ENCODE measurements at places on chromosomes 2 and 18.

DNA sequence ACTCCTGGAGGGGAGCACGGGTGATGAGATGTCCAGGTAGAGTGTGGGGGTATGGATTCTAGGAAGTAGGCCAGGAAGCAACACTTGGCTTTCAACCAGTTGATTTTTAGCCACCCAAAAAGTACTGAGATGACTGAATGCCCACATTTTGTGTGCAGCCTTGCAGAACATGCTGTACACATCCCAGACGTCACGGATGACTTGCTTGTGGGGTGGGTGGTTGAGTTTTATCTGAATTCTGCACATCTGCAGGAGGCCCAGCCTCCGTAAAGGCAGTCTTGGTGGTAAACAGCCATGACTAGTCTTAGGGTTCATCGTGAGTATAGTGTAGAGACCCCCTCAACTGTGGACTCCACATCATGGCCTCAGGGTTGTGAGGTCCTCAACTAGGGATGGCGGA is 53.3 kb upstream of the CCDC195 start:
- DNase-seq: no peak

DNA sequence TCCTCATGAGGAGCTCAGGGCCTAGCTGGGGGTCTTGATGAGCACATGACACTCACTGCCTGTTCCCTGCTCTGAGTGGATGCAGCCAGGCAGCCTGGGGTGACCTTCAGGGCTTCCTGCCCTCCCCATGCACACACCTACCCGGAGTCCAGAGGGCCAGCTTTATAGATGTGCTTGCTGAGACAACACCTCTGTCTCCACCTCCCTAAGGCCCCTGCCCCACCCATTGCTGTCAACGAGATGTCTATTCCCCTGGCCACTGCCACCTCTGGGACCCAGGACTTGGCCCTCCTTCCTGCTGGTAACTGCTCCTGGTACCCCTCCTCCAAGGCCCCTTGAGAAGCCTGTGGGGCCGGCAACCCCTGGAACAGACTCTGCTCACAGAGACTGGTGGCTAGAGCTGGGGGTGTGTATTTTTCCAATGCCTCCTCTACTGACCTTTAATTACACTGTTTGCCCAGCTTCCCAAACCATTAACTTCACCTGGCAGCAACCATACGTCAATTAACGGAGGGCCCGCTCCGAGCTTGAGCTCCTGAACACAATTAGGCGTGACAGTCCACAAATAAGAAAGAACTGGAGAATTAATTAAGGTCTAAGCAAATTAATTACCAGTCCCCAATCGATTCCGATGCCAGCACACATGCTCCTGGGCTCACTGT is 66.3 kb downstream of the EMX1 start:
- no peak for DNase-seq

GRCh38 chr2:60972889-60973656 is 44.4 kb upstream of the PEX13 start:
- no peak for DNase-seq

GRCh38 chr2:173644146-173644545 is 289.5 kb downstream of the CDCA7 start:
- DNase-seq: no peak

- DNase-seq: no peak
Measured at GRCh38 chr2:121049950-121050585, 234.9 kb downstream of the TFCP2L1 start.

- no peak for DNase-seq
Measured at GRCh38 chr18:13366962-13367892, 148.7 kb downstream of the LDLRAD4 start.

DNA sequence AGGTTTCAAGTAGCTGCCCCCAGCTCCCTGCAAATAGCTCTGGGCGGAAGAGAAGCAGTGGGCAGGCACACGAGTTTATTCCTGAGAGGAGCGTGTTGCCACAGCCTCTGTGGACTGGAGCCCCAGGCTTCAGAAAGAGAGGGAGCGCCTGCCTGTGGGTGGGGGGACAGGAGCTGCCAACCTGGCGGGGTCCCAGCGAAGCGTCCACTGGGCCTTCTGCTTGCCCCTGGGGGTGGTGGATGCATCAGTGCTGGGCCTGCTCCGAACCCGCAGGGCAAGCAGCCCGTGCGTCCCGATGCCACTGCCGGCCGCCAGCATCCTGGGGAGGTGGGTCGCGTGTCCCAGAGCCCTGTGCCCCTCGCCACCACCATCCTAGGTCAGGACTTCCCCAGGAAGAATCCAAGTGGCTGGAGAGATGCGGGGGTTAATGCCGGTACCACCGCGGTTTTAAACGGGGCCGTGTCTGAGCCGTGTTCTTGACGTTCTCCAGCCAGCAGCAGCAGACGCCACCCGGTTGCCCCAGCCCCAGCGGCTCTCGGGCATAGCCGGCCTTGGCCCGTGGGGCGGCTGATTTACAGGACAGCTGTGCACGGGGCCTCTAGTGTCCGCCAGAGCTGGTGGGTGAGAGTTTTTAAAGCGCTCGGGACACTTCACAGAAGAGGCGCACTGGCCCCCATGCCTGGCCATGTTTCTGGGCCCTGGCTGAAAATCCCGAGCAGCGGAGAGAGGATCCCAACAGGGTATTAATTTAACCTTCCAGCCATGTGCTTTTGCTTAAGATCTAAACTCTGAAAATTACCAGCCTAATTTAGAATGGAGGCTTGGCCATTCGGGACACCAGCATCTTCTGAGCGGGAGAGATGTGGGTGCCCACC is 84.7 kb downstream of the NFATC1 start:
- no peak for DNase-seq

- DNase-seq: no peak
Measured at GRCh38 chr2:215521031-215521430, 85.2 kb upstream of the FN1 start.

DNA sequence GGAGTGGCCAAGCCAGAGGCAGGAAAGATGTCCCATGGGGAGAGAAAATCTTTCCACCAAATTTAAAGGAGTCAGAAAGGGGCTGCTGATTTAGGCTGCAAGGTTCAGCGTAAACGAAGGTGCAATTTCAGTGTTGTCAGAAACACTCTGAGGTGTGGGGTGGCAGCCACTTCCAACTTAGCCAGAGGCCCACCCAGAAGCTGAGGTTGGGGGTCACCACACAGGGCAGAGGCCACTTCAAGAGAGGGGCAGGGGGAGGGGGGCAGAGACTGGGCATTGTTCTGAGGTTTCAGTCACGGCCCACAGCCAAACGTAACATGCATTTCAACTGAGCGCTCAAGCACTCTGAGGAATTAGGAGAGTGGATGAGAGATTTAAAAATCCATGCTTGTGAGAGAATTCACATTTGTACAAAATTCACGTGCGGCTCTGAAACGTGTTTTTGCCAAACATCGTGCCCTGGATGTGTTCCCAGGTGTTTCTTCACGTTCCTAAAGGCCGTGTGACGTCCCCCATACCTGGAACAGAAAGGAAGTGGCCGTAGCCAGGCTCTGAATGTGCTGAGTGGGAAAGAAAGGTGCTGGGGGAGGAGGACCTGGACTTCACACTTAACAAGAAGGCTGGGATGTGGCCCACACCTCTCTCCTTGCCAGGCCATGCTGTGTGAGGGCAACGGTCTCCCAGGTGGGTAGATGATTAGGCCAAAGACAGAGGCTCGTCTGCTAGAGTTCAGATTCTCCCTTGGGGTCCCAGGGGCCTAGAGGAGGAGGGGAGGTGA is 19.5 kb upstream of the BOK start:
- DNase-seq: no peak

GRCh38 chr2:237603718-237604362 is 13.3 kb upstream of the RAB17 start:
- peak; percentile 54 for DNase-seq

GRCh38 chr2:119349289-119349688 is 17.3 kb downstream of the C2orf76 start:
- no peak for DNase-seq

DNA sequence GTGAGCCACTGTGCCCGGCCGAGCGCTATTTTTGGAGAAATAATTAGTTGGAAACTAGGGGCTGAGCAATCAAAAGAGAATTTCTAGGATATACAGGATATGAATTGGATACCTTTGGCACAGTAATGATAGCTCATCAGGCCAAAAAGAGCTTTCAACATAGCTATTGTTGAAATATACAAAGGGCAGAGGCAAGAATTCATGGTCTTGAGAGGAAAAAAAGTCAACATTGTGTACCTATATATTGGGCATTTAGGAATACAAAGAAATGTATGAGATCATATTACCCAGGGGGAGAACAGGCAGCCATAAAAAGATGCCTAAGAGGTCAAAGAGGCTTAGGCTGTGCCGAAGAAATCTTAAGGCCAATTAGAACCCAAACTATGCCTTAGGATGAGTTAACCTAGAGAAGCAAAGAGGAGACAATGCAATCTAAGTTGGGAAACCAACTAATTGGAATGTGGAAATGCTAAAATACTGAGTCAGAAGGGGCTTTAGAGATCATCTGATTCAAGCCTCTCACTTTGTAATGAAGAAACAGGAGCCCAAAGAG is 99.0 kb downstream of the RBBP8 start:
- no peak for DNase-seq

- no peak for DNase-seq
Measured at GRCh38 chr18:26103579-26103978, 13.2 kb upstream of the SS18 start.

DNA sequence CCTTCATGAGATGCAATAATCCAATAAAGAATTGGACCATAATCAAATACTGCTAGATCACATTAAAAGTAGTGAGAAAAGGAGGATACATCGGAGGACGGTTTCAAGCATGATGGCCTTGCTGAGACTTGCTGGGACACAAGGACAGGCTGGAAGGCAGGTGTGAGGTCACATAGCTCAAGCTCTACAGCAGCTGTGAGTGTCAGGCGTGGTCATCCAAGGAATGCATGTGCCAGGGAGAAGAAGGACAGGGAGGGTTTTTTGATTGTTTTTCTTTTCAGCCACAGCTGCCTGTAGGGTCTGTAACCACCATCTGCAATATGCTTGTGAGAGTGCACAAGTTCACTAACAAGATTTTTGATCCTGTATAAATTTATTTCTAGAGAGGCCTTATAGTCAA is 57.6 kb downstream of the BMP10 start:
- no peak for DNase-seq

DNA sequence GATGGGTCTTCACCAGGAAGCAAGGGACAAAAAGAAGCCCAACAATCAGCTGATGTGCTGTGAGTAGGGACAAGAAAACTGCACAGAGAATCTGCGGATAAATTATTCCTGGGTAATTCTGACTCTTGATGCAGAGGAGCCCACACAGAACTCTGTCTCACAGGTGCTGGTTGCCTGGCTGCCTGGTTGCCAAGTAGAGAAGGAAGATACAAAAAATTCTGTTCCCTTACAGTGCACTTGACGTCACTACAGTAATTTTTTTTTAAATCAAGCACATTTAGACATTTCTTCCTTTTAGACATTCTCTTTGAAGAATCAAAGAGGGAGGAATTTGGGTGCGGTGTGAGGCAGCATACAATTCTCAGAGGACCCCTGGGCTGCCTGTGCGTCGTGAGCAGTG is 152.1 kb upstream of the SIX3 start:
- DNase-seq: no peak

GRCh38 chr2:194105358-194105757 is 1551.7 kb upstream of the SLC39A10 start:
- DNase-seq: no peak

DNA sequence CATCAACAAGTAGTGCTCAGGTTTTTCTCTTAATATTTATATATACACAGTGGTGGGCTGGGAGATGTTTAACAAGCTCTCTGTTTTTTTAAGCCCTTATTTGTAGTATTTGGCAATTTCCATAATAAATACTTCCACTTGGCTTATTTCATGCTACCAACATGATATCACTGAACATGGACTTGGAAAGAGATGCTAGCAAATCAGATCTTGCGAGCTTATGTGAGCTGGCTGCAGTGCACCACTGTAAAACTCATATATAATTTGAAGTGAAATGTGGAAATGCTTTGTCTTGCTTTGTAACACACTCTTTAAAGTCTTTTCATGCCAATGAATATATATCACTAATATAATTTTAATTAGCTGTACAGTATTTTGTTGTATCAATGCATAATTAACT is 155.7 kb downstream of the ALK start:
- no peak for DNase-seq

DNA sequence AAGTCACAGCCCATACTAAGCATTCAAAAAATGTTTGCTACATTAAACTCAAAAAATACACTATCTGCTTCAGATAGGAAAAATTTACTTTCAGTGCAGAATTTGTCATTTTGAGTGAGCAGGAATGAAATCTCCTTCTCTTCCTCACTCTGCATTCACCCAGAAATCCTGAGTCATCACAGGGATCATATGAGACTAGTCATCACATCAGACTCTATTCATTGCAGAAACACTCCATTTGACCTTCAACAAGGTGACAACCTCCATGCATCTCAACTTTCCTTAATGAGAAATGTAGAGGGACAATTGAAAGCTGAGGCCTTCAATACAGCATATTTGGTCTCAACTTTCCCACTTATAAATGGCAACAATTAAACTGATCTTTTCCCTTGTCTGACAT is 130.4 kb upstream of the CYP26B1 start:
- DNase-seq: no peak

DNA sequence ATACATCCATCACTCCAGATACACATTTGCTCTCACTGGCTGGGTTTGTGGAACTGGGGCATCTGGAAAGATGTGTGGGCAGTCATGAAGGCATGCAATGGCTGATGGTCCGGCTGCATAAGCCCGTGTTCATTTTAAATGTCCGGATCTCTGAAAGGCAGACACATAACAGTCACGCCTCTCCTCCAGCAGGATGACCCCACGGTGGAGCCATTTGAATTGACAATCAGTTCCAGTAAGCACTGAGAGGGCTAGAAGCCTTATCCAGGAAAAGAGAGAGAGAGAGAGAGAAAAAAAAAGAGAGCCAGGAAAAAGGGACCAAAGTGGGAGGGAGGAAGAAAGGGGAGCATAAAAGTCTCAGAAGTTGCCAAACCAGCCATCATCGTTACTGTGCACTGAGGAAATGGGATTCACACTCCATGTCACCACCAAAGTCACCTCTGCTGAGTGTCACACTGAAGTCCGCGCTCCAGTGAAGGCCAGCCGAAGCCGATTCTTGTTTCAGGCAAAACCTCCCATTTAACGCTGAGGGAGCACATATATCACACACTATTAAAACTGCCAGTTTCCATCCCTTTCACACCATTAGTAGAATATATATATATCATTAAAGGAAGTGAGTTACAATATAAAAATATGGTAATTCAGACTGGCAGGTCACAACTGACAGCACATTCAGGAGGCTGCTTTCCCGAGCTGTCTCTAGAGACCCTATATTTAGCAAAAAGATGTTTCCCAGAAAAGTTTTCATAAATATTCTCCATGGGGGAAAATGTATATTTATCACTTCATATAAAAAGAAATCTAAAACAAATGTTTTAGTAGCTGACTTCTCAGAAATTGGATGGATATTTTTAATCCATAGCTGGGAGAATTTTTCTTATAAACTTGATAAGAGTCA is 142.0 kb downstream of the ACTR3 start:
- no peak for DNase-seq

DNA sequence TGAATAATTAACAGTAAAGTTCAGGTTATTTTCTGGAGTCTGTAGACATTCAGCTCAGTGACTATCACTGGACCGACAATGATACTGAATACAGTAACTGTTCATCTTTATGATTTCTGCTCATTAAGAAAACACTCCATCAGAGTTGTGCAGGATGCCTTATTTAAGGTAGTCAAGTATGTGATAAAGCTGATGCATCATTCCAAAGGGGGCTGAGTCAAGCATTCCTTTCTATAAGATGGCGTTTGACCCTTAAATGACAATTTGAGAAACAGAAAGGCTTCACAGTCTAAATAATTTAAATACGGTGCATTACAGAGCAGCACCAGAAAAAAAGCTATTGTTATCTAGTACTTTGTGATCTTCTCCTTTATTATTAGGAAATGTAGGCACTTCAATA is 131.1 kb downstream of the CDH2 start:
- DNase-seq: no peak

Measured in GM12891 (cell line).